ENCODE measurements at places on chromosomes 4 and X.

- DNase-seq: no peak
Observed at GRCh38 chrX:104712515-104712914, 146.5 kb downstream of the IL1RAPL2 start.

DNA sequence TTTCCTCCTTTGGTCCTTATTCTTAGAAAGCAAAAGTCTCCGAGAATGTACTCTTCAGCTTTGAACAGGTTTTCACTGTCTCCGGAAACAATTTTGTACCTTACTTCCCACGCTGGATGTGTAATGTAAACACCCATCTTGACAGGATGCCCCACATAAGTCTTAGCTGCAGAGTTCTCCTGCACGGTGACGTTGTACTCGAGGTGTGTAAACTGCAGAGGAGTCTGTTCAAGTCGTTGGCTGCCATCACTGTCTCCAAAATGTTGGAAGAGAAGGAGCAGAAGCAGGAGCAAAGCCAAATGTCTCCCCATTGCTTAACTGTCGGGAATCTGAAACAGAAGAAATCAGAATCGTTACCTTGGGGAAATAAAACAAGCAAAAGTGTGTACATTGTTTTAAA lies 14.1 kb downstream of the FAT1 start:
- no peak for DNase-seq

DNA sequence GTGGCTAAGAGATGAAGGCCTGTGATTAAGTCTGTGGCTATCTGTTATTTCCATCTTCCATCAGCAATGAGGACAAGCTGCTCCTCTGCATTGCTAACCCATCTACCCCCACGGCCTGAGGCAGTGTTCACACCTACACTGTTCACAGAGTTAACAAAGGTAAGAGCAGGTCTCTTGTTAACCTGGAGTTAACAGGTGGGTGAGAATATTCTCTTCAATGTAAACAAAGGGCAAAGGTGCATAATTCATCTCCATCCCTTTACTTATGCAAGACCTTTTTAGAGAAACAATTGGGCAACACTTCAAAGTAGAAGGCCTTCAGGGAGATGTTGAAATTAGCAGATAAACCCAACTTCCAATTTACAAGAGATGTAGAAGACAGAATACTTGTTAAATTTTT lies 2.8 kb downstream of the SLC35A2 start:
- no peak for DNase-seq

DNA sequence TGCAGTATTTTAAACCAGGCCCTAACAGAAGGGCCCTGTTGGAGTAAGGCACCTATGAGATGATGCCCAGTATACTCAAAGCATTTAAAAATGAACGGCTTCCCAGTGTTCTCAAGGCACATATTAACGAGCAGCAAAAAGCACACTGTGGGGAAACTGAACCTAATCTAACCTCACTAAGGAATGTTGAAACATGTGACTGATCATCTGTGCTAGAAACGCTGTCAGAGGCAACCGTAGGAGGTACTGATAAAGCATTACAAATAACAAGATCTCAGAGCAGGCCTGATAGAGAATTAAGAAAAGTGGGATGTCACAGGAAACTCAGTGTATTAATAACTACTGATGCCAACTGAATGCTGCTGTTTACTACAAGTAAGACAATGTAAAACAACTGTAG lies 24.0 kb downstream of the ASB9 start:
- no peak for DNase-seq

- DNase-seq: no peak
Observed at GRCh38 chr4:177671387-177671786, 229.2 kb upstream of the AGA start.

GRCh38 chrX:31266203-31267076 lies 194.6 kb upstream of the FTHL17 start:
- no peak for DNase-seq

- DNase-seq: no peak
Observed at GRCh38 chrX:133852837-133853356, 132.5 kb downstream of the GPC3 start.

- DNase-seq: no peak
Observed at GRCh38 chr4:138235419-138235952, 6.7 kb downstream of the SLC7A11 start.

DNA sequence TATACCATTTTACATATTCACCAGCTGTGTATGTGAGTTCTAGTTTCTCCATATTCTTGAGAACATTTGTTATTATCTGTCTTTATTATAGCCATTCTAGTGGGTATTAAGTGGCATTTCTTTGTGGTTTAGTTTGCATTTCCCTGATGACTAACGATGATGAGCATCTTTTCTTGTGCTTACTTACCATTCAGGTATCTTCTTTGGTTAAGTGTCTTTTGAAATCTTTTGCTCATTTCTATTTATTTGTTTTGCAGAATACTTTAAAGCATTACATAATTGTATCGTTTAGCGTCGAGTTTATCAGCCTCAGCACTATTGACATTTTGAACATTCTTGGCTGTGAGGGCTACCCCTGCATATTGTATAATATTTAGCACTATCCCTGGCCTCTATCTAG lies 85.4 kb downstream of the FRMPD4 start:
- no peak for DNase-seq

GRCh38 chrX:129040124-129040523 lies 483.2 kb downstream of the SMARCA1 start:
- DNase-seq: no peak

DNA sequence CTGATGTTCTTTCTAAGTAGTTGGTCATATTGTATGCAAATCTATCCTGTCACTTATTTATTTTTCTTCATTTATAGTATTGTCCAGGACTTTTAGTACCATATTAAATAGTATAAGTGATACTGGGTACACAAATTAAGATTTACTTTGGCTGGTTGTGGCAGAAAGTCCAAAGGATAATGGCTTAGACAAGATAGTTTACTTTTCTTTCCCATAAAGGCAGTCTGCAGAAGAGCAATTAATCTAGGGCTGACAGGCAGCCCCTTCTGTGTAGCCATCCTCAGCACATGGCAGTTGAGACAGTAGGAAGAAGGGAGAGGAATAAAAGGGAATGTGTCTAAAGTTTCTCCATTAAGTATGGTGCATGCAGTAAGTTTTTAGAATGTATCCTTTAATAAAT lies 6.4 kb downstream of the RBM10 start:
- DNase-seq: no peak

- no peak for DNase-seq
Observed at GRCh38 chr4:78581618-78582017, 30.0 kb downstream of the ANXA3 start.

DNA sequence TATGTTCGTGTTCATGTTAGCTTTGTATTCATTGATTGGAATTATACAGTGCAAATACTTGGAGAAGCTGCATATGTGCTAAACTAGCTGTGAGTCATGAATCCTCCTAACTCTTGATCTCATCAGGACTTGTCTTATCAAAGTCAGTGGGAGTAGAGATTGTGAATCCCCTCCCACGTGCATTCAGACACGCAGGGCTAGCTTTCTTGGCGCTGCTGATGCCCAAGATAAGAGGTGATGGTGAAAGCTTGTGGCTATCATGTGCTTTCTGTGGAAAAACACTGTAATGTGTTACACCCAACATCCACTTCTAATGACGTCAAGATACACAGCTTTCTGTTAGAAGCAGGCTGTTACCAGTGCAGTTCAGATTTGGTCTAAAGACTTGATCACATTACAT lies 348.7 kb upstream of the HAND2 start:
- no peak for DNase-seq

DNA sequence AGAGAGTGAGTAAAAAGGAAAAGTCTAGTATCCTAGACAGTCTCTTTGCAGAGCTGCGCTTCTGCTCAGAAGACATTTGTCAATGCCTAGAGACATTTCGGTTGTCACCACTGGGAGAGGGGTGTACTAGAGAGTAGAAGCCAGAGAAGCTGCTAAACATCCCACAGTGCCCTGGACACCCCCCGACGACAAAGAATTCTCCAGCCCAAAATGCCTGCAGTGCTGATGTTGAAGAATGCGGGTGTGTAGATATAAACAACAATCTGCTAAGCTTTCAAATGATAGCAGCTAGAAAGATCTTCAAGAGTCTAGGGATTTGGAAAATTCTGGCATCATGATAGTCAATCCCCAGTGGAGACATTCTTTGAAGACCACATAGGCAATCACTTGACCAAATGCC lies 90.1 kb downstream of the PALLD start:
- no peak for DNase-seq

GRCh38 chr4:36192922-36193321 lies 51.4 kb downstream of the ARAP2 start:
- no peak for DNase-seq

GRCh38 chr4:20075248-20075871 lies 176.3 kb upstream of the SLIT2 start:
- no peak for DNase-seq

DNA sequence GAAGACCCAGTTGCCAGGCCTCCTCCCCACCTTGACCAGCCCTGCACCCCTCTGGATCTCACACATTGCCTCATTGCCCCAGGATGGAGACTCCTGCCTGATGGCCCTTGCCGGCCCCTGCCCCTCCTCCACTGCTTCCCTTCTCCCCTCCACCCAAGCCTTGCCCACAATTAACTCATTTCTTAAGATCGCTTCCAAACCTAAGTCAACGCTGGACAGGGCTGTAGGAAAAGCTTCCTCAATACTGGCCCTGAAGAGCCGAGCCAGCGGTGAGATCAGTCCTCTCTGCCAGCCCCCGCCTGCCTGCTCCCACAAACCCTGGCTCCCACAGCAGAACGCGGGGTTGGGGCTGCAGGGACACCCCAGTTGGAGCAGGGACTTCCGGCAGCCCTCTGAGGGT lies 7.5 kb upstream of the HAUS7 start:
- DNase-seq: no peak

- no peak for DNase-seq
Observed at GRCh38 chr4:164383358-164384220, 370.3 kb upstream of the SMIM31 start.

DNA sequence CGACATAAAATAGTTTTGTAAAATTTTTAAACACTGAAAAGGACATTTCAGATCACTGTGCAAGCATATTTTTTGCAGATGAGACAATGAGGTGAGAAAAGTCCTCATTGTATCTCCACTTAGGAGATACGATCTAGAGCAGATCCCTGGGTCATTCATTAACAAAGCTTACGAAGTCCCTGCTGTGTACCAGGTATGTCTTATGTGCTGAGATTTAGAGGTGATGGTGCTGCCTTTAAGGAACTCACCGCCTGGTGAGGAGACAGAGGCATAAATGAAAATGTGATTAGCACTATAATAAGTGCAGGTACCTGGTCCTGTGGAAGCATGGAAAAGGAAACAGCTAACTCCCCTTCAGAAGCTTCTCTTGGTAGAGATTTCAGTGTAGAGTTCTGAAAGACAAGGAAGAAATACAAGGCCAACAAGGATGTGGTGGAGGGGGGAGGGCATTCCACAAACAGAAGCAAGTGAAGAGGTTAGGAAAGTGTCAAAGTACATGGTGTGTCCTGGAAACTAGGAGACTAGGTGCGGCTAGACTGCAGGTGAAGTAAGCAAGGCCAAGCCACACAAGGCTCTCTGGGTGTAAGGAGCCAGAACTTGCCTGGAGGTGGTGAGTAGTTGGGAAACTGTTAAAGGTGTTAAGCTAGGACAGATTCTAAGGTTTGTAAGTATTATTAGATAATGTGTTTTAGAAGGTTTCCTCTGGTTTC lies 1.5 kb upstream of the NDNF start:
- DNase-seq: no peak

DNA sequence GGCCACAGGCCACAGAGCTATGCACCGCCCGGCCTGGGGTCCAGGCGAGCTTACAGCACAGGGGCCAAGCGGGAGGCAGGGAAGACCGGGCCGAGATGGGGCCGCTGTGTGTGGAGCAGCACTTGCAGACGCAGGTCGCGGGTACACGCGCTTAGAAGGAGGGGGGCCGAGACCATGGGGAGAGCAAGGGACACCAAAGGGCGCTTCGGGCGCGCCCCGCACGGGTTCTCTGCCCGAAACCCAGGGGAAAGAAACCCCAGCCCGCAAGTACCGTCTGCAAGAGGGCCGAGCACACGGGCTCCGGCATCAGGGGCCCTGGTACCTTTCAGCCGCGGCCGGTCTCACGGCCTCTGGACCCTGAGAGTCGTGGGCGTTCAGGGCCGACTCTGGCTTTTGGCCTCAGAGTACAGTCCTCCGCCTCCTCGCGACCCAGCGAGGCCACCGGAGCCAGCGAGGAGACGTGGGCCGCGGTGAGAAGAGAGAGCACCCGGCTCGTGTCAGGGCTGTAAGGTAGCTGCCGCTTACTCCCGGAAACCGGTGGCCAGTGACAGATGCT lies 342 bp downstream of the EOLA2 start:
- peak; percentile 1 for DNase-seq

DNA sequence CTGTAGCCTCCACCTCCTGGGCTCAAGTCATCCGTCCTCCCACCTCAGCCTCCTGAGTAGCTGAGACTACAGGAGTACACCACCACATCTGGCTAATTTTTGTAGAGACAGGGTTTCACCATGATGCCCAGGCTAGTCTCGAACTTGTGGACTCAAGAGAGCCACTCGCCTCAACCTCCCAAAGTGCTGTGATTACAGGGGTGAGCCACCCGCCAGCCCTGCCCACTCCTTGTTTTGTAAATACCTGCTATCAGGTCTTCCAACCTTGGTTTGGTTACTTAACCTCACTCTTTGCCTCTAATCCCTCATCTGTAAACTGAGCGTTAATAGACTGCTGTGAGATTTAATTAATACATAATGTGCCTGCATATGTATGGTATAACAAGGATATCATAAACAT lies 803 bp downstream of the CNGA1 start:
- DNase-seq: no peak

- no peak for DNase-seq
Observed at GRCh38 chr4:1198098-1198844, 25.9 kb upstream of the SPON2 start.

DNA sequence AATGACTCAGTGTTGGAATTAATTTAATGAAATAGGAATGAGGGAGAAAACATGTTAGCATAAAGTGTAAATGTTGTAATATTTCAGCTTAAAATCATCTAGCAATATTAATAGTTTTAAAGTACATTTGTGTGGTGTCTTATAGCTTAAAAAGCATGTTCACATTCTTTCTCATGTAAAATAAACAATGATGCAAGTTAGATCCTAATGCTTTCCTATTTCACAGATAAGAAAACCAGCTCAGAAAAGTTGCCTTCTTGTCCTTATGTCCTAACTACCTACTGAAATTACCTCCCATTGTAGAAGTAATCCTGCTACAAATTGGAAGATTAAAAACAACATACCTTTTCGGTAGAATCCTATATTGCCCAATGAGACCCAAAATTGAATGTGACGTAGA lies 40.9 kb upstream of the PRDM8 start:
- no peak for DNase-seq

GRCh38 chrX:30468471-30468870 lies 109.1 kb downstream of the TASL start:
- DNase-seq: no peak

DNA sequence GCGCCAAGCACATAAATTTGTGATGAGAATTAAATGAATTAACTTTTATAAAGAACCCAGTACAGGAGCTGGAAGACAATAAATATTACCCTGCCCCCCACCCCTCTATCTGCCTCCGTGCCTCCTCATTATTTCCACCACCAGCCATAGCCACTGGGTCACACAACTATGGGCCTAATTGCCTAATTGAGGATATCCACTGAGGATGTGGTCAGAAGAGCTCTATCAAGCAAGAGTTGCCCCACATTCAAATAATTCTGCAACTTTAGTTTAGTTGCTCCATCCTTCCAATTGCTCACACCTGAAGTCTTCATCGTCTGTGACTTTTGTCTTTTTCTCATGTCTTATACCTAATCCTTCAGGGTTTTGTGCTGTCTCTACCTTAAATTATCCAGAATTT lies 9.5 kb upstream of the CXCL8 start:
- DNase-seq: no peak

Measured in activated CD8-positive, alpha-beta memory T cell treated with anti-CD3 and anti-CD28 coated beads for 48 hours (primary cell).